ENCODE measurements at places on chromosomes 12 and 14.
A peak's percentile ranks its signal among the peaks of the same experiment; 100 is the strongest.

DNA sequence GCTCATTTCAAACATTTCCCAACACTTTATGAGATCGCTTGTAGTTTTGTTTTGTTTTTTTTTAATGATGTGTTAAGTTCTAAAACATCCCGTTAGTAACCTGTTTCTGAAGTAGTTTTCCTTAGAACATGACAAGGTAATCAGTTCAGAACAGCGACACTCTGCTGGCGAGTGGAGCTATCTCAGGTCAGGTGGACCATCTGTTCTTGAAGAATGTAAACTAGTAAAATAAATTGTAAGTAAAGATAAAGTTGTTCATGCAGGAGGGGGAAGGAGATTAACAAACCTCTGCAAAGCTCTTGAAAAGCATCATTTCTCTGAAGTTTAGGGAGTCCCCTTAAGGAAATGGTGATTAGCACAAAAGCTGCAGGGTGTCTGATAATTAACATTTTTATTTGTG is 71.9 kb upstream of the DACT1 start:
- DNase-seq, result no peak

- no peak for DNase-seq
Observed at GRCh38 chr12:69007855-69008351, 74.9 kb upstream of the CPM start.

- DNase-seq, result no peak
Observed at GRCh38 chr12:117042171-117042842, 56.9 kb downstream of the TESC start.

GRCh38 chr12:130375296-130376287 is 37.9 kb downstream of the PIWIL1 start:
- no peak for DNase-seq

DNA sequence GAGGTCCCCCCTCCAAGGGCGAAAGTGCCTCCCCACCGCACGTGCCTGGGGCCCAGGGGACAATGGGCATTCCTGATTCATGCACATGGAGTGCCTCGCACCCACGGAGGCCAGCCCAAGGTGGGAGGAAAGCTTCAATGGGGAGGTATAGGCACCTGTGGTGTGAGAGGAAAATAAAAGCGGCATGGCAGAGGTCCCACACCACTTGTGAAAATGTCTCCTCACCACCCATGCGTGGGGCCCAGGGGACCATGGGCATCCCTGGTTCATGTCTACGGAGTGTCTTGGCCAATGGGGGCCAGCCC is 384.7 kb downstream of the ALG10 start:
- DNase-seq, result no peak

DNA sequence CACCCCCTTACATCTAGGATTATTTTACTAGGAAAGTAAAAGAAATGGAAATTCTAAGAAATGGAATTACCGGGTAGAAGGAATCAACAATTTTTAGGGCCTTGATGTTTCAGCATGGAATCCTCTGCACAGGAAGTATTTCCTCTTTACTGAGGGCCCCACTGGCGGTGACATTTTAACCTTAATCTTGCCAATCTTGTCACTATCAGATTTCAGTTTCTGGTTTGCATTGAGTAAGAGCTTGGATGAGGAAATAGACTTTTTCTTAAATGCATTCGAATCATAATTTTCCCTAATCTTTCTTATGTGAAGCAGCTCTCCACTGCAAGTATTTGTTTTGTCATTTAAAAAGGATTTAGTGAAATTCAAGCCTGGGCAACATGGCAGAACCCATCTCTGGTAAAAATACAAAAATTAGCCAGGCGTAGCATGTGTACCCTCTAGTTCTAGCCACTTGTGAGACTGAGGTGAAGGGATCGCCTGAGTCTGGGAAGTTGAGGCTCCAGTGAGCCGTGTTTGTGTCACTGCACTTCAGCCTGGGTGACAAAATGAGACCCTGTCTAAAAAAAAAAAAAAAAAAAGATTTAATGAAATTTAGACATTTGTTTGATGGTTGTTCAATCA is 40.7 kb downstream of the TPCN1 start:
- peak; percentile 41 for DNase-seq

DNA sequence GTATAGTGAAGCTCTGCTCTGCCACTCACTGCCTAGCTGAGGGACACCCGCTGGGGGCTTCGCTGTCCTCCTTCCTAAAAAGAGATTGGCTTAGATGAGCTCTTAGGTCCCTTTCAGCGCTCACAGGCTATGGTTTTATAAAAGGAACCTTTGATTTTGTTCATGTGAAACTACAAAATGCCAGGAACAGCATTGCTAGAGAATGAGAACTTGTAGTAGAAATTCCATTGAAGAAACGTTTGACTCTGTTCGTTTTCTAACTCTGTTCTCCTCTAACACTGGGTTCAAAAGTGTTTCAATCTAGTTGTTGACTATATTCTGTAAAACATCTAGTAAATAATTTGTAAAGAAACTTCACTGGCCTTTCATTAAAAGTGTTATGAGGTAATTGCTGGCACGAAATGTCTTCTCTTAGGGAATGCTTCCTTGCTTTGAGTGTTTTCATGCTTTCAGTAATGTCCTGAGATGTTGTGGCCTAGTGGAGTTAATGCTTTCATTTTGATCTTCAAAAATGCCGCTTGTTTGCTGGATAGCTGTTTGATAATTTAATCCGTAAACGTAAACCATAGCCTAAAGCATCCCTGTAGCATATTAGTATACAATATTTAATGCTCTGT is 1.6 kb downstream of the MARK3 start:
- DNase-seq, result no peak

DNA sequence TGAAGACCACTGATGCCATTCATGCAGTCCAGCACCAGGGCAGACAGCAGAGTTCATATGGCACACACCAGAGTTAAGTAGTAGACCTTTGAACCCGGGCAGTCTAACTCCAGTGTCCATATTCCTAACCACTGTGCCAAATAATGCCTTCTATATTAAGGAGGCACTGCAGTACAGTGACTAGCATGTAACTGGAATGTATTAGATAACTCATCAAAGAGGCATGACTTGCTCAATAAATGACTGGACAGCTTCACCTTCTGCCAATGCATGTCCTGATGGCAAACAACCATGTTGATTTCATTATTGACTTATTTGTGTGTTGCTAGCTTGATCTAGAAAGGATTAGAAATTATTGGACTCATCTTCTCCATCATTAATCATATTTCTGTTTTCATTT is 40.2 kb downstream of the DACT1 start:
- DNase-seq, result no peak

- no peak for DNase-seq
Observed at GRCh38 chr12:18414671-18415070, 153.4 kb downstream of the PIK3C2G start.

DNA sequence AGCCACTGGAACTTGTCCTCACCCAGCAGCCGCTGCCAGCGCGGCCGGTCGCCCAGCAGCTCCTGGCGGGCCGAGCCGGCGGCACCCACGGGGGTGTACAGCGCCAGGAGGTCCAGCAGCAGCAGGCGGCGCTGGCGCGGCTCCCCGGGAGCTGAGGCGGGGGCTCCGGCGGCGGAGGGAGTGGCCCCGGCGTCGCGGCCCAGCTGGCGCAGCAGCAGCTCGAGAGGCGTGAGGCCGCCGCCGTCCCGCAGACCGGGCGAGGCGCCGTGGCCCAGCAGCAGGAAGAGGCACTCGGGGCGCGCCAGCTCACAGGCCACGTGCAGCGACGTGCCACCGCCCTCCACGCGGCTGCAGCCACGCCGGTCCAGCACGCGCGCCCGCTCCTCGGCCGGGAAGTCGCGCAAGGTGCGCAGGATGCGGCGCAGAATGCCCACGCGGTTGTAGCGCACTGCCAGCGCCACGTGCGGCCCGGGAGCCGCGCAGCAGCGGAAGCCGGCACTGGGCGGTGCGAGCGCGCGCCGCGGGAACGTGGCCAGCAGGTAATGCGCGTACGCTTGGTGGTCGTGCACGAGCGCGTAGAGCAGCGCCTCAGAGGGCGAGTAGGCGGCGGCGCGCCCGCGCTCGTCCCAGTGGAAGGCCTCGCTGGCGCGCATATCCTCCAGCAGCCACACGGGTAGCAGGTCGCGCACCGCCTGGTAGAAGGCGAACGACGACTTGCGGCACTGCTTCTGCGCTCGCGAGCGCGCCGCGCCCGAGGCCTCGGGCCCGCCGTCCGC is 2.3 kb downstream of the ANKRD9 start:
- DNase-seq, result peak; percentile 15

GRCh38 chr12:78684419-78684818 is 180.2 kb upstream of the SYT1 start:
- no peak for DNase-seq

DNA sequence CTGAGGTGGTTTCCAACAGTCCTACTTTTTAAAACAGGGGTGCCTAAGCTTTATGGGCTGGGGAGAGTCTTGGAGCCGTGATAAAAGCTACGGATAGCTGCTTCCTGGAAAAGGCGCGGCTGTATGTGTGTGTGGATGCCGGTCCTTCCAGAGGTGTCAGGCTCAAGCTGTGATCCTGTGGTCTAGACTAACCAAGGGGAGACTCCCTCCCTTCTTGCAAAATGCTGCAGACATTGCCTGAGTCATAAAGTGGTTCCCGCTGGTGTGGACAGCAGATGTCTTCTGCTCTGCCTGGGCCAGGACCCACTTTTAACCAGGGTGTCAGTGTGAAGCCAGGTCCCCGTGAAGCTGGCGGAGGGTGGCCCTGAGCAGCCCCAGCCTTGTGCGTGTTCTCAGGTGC is 37.8 kb downstream of the CCDC92 start:
- DNase-seq, result peak; percentile 14

GRCh38 chr12:30047516-30048254 is 263.9 kb upstream of the TMTC1 start:
- DNase-seq, result no peak

DNA sequence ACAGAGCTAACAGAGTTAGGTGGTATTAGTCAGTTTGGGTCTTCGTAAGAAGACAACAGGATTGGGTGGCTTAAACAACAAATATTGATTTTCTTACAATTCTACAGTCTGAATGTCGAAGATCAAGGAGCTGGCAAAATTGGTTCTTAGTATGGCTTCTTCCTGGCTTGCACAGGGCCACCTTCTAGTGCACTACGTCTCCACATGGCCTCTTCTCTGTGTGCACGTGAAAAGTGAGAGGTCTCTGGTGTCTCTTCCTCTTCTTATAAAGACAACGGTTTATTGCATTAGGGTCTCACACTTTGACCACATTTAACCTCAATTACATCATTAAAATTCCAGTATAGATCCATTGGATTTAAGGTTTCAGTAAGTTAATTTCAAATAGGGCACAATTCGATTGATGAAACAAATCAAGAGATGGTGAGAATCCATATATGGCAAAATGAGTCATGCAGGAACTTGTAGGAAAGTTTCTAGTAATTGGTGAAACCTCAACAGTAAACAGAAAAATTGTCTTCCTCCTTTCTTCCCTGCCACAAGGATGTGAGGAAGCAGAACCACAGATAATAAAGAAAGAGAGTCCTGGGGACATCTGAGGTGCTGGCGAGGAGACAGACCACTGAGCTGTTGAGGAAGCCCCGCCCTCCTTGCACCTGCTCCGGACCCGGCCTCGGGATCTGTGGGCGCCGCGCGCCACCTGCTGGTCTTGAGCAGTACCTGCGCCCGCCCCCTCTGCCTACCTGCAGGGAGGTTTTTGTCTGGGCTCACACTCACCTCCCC is 846.7 kb downstream of the TMEM121 start:
- DNase-seq, result peak; percentile 84

GRCh38 chr14:26992403-26993115 is 394.7 kb upstream of the NOVA1 start:
- no peak for DNase-seq

- DNase-seq, result no peak
Observed at GRCh38 chr12:104243551-104243950, 28.0 kb downstream of the TXNRD1 start.

DNA sequence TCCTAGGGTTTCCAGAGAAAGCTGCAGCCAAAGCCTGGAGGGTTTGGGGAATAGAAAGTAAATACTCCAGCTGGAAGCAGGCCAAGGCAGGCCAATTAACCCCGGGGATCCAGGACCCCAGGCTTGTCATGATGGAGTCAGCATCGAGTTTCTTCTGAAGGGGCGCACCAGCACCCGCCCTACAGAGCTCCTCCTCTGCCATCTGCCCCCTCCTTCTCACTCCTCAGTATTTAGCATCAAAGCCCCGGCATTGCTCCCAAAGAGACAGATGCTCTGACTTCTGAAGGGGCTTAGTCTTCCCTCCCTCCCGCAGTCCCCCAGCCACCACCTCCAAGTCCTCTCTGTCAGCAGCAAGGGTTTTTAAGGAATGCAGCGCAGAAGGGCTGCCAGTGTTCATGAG is 285.1 kb upstream of the NOS1 start:
- DNase-seq, result no peak

GRCh38 chr14:95413289-95414215 is 93.8 kb upstream of the CLMN start:
- DNase-seq, result no peak

DNA sequence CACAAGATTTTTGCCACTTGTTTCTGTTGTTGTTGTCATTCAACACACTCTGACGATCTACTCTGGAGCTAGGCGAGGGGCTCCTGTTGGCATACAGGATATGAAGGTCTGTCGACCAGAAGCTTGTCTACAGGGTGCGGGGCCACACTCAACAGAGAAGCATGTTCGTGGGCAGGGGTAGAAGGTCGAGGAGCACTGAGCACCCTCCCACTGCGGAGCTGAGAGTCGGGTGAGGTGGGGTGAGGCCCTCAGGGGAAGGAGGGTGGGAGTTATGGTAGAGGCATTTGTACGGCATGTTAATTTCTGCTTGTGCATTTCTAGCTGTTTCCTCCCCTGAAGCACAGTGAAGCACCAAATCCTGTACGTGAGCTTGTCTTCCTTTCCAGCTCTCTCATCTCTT is 115.1 kb downstream of the PRMT8 start:
- no peak for DNase-seq

DNA sequence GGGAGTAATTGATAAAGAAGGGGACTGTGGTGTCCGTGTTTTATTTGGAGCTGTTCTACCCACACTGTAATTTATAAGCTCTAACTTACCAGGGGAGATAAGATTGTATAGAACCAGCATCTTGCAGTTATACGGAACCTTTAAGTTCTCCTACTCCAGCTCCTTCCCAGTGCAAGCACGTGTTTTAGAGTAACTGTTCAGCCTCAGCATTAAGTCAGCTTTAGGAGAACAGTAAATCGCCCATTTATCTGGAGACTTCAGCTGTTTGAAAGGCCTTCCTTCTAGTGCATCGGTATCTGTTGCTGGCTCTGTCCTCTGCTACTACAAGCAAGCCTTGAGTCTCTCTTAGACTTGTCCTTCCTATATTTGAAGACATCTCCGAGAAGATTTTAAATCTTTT is 95.6 kb downstream of the ETV6 start:
- DNase-seq, result no peak

GRCh38 chr12:82952946-82953345 is 266.2 kb downstream of the TMTC2 start:
- no peak for DNase-seq

- no peak for DNase-seq
Observed at GRCh38 chr14:57412341-57412740, 22.0 kb downstream of the NAA30 start.

GRCh38 chr12:90253136-90253535 is 544.5 kb upstream of the ATP2B1 start:
- DNase-seq, result no peak

DNA sequence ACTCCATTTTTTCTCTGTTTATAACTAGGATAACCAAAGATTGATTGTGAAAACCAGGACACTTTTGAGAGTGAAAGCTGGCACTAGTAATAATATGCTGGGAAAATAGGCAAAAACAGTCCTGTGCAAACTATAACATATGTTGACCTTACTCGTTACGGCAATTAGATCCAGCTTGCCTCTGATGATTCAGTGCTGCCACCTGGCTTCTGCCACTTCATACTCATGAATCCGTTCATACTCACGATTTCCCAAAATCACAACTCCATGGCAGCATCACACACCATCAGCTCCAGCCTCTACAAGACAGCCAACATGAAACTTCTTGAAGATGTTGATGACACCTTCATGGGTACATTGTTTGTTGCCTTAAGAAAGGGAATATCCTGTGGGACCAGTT is 49.1 kb upstream of the CAND1 start:
- DNase-seq, result no peak

All from CD4-positive, alpha-beta T cell treated with Interleukin-15 for 4 hours (primary cell).